ENCODE measurements at places on chromosomes 2 and 18.

GRCh38 chr2:230443541-230443940, 27.5 kb downstream of the SP100 start:
- no peak for DNase-seq

- no peak for DNase-seq
Measured at GRCh38 chr2:165843351-165843750, 49.3 kb upstream of the GALNT3 start.

GRCh38 chr2:219621935-219622334, 5.5 kb upstream of the SLC4A3 start:
- no peak for DNase-seq

DNA sequence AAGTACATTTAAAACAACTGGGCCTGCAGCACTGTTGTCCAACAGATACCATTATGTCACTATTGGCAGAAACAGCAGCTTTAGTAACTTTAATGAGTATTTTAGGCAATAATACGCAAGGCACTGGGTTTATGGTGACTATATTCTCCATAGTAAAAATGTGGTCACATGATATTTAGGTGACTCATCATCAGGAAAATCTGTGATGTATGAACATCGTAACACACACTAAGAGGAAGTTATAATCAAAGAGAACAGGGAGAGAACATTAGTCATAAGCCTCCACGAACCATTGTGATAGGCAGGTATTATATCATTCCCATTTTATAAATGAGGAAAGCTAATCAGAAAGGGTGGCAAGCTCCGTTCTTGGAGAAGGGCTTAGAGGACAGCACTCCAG, 36.9 kb downstream of the RAPH1 start:
- DNase-seq: no peak

GRCh38 chr2:23354554-23354953, 30.4 kb upstream of the KLHL29 start:
- no peak for DNase-seq

DNA sequence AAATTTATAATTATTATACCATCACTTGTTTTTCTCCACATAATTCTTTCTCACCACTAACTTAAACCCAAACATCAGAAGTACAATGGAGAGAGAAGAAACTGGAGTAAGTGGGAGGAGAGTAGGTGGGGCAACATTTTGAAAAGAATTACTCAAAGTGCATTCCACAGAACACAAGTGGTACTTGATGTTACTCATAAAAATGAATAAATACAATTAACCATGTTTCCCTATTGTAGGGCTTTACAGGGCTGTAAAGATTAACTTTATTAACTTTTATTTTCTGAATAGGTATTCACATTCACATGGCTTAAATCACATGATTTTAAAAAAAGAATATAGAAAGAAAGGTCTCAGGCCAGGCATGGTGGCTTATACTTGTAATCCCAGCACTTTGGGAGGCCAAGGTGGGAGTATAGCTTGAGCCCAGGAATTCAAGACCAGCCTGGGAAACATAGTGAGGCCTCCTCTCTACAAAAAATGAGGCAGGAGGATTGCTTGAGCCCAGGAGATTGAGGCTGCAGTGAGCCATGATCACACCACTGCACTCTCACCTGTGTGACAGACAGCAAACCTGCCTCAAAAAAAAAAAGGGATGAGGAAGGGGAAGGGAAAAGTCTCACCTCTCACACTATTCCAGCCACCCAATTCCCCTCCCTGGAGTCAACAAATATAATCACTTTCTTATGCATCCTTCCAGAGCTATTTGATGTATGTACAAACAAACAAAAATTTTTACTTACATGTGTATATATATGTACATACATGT, 47.1 kb downstream of the KCNG3 start:
- DNase-seq: no peak
